Activated naive CD4-positive, alpha-beta T cell treated with anti-CD3 and anti-CD28 coated beads for 36 hours (primary cell): ENCODE measurements at places on chromosomes 3 and 15. TPM values are rescaled to one million over a fixed set of nuclear protein-coding genes. Genes with fewer than 3 reads are reported as not detected.

Gene WDR93
- total RNA-seq: not detected

Gene ELL3
- total RNA-seq: 1.0 TPM

Gene SYNPR
- total RNA-seq: not detected

Gene GOLGA8T
- not detected for total RNA-seq
